ENCODE measurements at places on chromosomes 3 and 15.
A peak's percentile ranks its signal among the peaks of the same experiment; 100 is the strongest.

DNA sequence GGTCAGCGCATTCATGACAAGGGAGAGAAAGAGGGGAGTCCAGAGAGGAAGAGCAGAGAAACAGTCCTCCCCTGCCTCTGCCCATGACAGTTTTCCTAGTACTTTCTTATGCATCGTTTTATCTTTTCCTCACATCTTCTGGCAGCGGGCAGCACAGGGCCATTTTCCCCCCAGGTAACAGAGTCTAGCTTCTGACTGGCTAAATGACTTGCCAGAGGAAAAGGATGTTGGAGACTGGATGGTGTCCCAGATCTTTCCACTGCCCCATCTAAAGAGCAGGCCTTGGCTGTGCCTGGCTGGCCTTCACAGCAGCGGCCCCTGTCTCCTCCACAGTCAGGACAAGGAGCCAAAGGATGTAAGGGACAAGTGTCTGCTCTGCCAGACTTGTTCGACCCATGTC lies 59.3 kb downstream of the CTDSPL start:
- no peak for DNase-seq

GRCh38 chr15:63035977-63036376 lies 6.6 kb upstream of the TPM1 start:
- no peak for DNase-seq

GRCh38 chr3:56761887-56762651 lies 39.7 kb downstream of the ARHGEF3 start:
- no peak for DNase-seq

DNA sequence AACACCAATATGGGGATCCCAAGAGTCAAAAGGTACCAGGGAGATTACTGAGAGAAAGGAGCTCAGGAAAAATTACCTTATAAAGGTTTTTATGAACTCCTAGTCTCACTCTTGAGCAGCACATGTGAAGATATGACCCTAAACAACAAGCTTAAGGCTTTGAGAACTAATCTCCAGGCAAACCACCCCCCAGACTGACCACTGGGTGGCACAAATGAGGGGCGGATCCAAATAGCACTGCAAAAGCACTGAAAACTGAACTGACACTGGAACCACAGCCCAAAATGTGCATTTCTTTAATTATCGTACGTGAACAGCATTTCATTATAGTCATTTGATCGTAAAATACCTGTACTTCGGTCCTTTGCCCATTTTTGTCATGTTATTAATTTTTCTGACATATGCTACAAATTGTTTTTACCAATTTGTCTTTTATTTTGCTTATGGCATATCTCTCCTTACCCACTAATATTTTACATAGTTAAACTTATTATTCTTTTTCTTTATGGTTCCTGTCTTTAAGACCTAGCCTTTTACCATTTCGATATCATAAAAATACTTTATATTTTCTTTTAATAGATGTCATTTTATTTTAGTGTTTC lies 31.5 kb upstream of the TFDP2 start:
- peak; percentile 31 for DNase-seq

- no peak for DNase-seq
Observed at GRCh38 chr3:184239708-184240107, 9.1 kb downstream of the ALG3 start.

DNA sequence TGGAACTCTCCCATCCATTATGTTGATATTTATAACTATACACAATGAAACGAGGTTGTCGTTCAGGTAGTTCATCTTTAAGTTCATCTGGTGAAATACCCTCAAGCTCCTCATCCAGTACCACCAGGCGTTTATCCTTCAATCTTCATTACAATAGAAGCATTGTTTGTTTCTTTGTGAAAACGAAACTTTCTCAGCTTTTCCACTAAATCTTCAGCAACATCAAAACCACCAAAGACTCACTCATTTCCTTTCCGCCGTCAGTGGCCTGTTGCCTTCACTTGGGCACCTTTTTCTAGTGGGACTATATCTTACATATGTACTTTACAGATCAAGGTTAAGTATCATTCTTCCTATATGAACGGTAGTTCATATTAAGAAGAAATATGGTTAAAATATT lies 44.1 kb upstream of the TFG start:
- DNase-seq, result peak; percentile 33

DNA sequence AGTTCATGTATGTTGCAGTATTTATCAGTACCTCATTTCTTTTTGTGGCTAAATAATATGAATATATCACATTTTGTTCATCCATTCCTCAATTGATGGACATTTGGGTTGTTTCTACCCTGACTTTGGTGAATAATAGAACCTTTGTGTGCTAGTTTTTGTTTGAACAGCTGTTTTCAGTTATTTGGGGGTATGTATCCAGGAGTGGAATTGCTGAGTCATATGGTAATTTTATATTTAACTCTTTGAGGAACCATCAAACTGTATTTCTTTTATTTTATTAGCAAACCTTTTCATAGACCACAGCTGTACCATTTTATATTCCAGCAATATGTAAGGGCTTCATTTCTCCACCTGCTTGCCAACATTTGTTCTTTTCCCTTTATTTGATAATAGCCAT lies 38.4 kb upstream of the RBM5 start:
- DNase-seq, result no peak

DNA sequence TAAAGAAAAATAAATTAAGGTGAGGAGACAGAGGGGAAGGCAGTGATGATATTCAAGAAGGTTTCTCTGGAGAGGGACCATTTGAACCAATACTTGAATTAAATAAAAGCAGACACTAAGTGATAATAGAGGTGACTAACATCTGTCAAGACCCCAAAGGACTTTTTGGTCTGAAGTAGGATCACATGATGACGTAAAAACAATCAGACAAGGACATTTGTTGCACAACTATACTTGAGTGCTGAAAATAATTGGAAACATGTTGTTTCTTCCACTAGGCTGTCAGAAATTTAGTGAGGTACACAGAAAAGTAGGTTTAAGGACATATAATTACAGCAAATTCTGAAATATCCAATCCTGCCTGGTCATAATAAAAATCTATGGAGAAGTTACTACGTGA lies 179.5 kb downstream of the WNT5A start:
- DNase-seq, result no peak

DNA sequence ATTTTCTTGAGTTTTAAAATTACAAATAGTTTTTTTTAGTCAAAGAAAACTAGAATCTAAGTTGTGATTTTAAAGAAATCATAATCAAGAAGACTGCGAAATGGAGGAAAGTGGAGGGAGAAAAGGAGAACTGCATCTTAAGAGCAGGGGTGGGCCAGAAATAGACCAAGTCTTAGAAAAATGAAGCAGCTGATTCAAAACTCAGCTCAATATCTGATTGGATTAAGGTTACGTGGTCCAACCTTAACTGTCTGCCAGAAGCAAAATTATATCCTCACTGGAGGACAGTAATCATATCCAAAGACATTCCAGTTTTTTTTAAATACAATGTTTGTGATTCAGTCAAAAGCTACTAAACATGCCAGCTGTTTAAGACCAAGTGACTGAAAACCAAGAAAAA lies 41.4 kb downstream of the CHSY1 start:
- DNase-seq, result no peak

- DNase-seq, result no peak
Observed at GRCh38 chr15:70246623-70247220, 149.0 kb upstream of the TLE3 start.

DNA sequence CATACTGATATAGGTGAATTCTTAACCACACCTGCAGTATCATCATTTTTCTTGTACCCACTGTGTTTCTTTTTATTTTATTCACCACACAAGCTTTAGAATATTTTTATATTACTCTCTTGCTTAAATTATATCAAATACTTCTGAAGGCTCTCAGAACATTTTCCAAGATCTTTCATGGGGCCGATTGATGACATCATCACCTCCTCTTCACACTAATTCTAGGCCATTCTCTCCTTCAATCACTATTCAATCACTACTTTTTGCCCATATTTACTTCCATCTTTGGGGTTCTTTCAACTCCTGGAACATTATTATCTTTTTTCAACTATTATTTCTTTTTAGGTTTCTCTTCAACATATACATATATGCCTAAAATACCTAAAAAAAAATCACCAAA lies 1438.8 kb upstream of the ALCAM start:
- no peak for DNase-seq

DNA sequence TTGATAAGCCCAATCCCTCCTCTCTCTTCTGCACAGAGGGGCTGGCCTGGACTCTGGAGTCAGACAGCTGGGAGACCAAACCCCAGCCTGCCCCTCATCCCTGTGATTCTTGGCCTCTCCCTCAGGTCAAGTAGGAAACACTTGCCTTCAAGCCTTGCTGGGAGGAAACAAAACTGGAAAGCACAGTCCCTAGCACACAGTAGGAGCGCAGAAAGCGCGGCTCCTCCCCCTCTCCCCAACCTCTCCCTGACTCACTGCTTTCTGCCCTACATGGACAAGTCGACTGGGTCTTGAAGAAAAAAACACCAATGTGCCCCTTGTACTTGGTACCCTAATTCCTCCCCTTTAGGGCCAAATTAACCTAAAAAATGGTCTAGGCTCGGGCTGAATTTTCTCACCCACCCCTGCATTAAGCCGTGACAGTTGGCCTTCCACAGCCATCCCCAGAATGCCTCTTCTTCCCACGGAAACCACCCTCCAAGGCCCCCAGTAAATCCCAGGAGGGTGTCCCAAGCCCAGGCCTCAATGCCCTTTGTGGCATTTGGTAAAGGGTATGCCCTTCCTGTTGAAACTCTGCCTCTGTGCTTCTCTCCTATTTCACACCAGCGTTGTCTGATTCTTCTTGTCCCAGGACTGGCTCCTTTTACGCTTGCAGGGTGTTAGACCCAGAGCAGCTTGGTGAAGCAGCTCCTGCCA lies 11.3 kb upstream of the RAF1 start:
- DNase-seq, result no peak

- no peak for DNase-seq
Observed at GRCh38 chr3:99131876-99132275, 230.4 kb upstream of the DCBLD2 start.

DNA sequence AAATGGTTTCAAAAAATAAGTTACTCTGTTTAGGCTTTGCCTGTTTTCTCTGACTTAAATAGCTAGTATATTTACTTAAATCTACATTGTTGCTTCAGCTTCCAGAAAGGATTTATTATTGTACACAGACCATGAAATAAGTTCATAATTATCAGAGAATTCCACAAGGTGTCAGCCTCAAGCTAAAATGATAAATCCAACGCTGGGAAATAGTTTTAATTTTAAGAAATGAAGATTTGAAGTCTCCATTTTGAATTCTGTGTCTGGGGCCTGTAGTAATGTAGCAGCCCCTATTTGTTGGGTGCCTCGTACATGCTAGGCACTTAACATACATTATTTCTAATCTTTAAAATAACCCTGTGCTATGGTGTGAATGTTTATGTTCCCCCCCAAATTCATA lies 92.6 kb upstream of the KCNMB2 start:
- no peak for DNase-seq

DNA sequence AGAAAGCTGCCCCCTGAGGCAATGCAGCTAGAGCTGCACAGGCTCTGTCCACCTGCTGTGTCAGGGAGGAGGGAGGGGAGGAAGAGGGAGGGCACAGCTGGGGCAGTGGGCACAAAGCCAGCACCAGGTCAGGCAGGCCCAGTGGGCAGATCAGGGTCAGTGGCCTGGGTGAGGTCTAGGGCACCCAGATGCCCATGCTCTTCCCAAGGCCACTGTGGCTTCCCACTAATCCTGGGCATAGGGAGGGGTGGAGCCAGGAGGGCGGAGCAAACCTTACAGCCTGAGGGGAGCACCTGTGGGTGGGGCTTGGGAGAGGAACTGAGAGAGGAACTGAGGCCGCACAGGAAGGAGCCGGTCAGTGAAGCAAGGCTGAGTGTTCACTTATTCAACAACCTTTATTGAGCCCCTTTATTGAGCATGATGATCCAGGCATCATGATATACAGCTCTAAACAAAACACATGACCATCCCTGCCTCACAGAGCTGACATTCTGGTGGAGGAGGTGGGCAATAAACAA lies 55.0 kb downstream of the RHCG start:
- no peak for DNase-seq

- no peak for DNase-seq
Observed at GRCh38 chr3:175558261-175558660, 699.1 kb downstream of the NAALADL2 start.

- DNase-seq, result no peak
Observed at GRCh38 chr15:92100301-92100700, 246.8 kb downstream of the SLCO3A1 start.

GRCh38 chr3:136146981-136147729 lies 49.0 kb downstream of the MSL2 start:
- DNase-seq, result no peak

GRCh38 chr3:183896610-183897009 lies 11.9 kb upstream of the PARL start:
- DNase-seq, result no peak

- no peak for DNase-seq
Observed at GRCh38 chr3:170075441-170076091, 37.8 kb downstream of the GPR160 start.

DNA sequence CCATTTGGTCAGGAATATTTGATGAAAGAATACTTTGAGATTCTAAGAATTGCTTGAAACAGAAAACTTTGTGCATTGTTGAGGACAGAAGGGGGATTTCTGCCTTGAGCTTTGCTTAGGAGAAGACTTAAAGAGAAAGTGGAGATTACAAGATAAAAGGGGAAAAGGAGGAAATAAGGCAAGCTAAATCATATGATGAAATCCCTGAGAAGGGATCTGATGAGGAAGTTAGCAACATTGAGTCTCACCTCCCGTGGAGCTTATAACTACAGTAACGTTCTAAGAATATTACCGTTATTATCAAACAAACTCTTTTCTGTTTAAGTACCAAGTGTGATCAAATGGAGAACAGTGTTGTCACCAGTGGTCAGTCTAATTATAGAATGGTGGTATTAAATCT lies 414.7 kb upstream of the NAALADL2 start:
- DNase-seq, result no peak

- DNase-seq, result no peak
Observed at GRCh38 chr3:144431134-144431533, 459.5 kb downstream of the DIPK2A start.

- peak; percentile 77 for DNase-seq
Observed at GRCh38 chr3:108125550-108126071, 34.8 kb upstream of the CD47 start.

- no peak for DNase-seq
Observed at GRCh38 chr3:43742920-43743319, 52.2 kb downstream of the ABHD5 start.

- no peak for DNase-seq
Observed at GRCh38 chr3:127710155-127710941, 37.6 kb downstream of the ABTB1 start.

DNA sequence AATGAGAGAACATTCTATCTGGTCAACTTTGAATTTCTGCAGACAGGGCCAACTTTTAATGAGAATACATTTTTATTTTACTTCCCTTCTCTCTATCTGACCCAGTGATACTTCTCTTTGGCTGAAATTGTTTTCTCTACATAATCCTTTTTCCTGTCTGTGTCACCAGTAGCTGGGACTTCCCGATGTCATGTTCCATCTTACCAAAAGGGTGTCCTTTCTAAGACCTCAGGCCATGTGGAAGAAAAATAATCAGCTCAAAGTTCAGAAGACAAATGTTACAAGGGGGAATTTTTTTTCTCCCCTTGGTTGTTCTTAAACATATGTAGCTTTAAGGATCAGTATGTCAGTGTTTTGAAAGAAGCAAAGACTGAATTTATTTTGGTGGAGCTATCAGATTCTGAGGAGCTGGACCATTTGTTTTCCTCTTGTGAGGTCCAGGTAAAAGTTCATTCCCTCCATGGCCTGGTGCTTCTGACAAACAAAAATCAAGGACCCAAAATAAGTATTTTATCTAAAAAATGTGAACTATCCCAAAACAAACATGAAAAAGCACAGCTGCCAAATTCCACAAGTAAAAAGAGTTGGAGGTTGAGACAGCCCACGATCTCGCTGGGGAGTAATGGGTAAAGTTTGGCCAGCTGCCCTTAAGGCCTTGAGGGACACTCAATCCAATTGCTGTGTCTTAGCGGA lies 859.4 kb upstream of the NR2F2 start:
- no peak for DNase-seq

- DNase-seq, result no peak
Observed at GRCh38 chr3:173711619-173712018, 314.1 kb downstream of the NLGN1 start.
